Kasumi-1 (cell line): ENCODE measurements at places on chromosomes 1 and 21.

GRCh38 chr1:225735252-225736149 is 42.1 kb upstream of the SRP9 start:
- no peak for DNase-seq

DNA sequence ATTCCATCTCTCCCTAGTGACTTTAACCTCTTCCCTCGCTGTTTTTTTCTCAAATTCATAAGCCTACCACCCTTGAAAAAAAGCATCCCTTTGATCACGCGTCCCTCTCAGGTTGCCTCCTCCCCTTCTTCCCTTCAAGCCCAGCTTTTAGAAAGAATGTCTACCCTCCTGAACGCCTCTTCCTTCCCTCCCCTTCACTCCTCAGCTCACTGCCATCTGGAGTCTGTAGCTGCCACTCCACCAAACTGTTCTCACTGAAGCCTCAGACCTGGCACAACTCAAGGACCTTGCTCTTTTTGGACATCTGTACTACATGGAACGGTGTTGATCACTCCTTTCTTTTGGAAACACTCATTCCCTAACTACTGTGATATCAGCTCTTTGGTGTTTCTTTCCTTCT is 80.6 kb downstream of the SLC25A24 start:
- DNase-seq = no peak

GRCh38 chr1:227469708-227470107 is 93.6 kb upstream of the ZNF678 start:
- no peak for DNase-seq

DNA sequence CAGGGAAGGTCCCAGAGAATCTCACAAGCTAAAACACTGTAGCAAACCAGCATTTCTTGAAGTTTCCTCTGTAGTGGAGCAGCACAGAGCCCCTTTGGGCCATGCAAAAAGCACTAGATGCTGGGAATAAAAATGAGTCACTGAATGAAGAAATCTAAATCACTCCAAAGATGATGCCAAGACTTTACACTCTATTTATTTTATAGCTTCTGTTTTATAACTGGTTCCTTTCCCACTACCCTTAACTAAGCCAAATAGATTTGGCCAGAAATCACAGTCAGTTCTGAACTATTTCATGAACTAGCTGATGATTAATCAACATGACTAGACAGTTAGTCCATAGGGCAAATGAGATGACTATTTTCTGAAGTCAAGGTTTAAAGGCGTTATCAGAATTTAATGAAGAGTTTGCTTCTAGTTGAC is 89.5 kb downstream of the SCMH1 start:
- DNase-seq = no peak

GRCh38 chr21:30168086-30168485 is 1.5 kb upstream of the CLDN17 start:
- DNase-seq = no peak

- DNase-seq = no peak
Measured at GRCh38 chr1:173426057-173426456, 51.1 kb upstream of the PRDX6 start.

DNA sequence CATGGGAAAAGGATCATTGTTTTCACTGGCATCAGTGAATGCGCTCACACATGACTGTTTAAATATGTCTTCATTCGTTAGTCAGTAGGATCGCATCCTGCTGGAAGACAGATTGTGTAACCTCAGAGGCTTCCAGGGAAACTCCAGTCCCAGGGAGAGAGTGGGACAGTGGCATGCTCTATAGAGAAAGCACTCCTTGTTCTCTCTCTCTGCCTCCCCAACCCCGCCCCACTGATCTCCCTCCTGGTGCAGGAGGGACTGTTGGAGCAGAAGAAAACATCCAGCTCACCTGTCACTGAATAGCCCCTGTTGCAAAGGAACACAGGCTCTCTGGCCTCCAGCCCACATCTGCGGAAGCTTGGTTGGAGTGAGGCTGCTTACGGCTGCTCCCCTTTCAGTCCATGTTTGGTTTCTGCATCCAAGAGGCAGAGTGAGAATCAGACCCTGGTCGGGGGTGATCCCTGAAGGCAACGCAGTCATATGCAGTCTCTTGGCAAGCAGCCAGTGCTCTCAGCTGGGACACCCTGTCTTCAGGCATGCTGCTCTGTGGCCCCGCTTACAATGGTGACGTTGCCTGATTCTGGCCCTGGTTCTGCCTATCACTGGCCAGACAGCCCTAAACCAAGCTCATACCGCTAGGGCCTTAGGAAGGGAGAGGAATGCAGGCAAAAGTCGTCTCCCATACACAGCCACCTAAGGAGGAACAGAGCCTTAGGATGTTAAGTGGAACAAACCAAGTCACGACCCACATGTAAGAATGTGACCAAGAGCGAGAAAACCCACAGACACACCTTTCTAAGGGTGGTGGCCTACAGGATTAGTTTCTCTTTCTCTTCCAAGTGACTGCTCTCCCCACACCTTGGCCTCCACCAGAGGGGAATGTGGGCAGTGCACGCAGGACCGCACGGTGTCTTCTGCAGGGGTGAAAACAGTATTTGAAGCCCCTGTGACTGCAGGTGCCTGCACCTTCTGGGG is 39.7 kb downstream of the BACE2 start:
- no peak for DNase-seq

GRCh38 chr1:108048301-108049177 is 83.6 kb upstream of the VAV3 start:
- peak; percentile 66 for DNase-seq

GRCh38 chr1:60563777-60564535 is 490.4 kb upstream of the C1orf87 start:
- DNase-seq = no peak

DNA sequence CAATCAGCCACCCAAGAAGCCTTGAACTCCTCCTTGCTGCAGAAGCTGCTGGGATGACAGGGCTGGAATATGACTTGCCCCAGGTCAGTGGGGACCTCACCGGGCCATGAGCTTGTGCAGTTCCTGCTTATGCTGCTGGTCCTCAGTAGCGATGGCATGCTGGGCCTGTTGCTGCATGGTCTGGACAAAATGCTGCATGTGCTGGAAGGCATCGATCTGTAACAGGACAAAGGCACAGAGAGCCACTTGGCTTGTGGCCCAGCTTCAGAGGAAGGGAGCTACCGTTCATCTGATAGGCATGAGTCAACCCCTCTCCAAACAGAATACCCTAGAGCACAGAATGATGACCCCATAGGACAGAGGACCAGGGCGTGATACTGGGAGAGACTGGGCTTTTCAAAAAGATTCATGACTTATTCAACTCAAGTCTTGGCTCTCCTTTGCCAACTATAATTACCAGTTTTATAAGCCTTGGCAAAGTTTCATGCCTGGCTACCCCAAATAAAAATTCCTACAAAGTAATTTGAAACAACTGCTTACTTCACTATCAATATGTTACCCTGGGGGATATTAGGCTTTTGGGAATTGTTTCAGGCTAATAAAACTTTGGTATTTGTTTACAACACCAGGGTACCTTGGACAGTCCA is 34.7 kb upstream of the EXOSC10 start:
- no peak for DNase-seq

- no peak for DNase-seq
Measured at GRCh38 chr1:21909286-21909759, 27.8 kb downstream of the HSPG2 start.

DNA sequence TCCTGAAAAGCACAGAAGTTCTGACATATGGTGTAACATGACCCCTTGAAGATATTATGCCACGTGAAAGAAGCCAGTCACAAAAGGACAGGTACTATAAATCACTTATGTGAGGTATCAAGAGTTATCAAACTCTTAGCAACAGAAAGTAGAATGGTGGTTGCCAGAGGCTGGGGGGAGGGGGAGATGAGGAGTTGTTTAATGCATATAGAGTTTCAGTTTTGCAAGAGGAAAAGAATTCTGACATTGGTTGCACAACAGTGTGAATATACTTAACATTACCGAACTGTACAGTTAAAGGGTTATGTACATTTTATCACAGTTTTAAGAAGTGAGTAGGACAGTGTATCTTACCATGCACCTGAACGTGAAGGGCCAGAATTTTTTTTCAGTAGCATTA is 80.0 kb downstream of the USP25 start:
- peak; percentile 43 for DNase-seq

DNA sequence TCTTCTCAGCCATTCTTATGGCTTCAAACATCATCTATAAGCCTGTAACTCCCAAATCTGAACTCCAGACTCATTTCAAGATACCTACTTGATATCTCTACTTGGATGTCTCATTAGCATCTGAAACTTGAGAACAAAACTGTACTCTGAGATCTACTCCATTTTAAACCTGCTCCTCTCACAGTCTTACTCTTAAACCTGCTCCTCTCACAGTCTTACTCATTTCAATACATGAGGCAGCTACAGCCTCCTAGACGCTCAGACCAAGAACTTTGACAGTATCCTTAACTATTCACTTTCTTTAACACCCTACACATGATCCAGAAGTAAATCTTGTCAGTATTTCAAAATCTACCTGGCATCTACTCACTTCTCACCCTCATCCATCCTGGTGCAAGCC is 54.3 kb downstream of the NBPF6 start:
- DNase-seq = no peak

DNA sequence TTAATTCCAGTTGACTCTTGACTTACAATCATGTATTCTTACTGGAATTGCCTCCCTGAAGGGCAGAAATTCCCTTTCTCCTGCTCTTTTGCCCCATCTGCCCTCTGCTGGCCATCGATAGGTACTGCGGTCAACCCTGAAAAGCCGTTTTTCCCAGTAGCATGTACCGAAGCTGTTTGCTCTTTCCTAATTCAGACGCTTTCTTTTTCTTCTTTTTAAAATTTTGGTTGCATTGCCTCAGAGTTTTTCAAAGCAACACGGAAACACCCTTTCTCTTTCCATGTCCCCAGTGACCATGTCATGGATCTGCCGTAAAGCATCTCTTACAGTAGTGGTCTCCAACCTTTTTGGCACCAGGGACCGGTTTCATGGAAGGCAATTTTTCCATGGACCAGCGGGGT is 164.2 kb upstream of the C1orf21 start:
- peak; percentile 51 for DNase-seq

- peak; percentile 11 for DNase-seq
Measured at GRCh38 chr1:192951691-192952460, 107.3 kb downstream of the UCHL5 start.

DNA sequence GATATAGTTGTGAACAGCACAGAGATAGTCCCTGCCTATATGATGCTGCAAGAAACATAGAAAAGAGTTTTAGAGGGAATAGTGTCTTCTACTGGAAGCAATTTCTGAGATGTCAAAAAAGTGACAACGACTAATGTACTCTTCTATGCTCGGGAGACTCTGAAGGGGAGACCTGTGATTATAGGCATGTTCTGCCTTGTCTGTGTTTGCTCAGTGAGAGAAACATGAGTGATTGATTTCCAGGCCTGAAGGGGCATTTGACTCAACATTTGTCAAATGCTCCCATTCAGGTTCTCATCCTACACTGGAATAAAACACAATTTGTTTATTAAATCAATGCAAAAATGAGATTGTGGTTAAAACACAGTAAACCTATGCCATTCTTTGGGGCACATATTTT is 131.8 kb downstream of the CTH start:
- DNase-seq = no peak

DNA sequence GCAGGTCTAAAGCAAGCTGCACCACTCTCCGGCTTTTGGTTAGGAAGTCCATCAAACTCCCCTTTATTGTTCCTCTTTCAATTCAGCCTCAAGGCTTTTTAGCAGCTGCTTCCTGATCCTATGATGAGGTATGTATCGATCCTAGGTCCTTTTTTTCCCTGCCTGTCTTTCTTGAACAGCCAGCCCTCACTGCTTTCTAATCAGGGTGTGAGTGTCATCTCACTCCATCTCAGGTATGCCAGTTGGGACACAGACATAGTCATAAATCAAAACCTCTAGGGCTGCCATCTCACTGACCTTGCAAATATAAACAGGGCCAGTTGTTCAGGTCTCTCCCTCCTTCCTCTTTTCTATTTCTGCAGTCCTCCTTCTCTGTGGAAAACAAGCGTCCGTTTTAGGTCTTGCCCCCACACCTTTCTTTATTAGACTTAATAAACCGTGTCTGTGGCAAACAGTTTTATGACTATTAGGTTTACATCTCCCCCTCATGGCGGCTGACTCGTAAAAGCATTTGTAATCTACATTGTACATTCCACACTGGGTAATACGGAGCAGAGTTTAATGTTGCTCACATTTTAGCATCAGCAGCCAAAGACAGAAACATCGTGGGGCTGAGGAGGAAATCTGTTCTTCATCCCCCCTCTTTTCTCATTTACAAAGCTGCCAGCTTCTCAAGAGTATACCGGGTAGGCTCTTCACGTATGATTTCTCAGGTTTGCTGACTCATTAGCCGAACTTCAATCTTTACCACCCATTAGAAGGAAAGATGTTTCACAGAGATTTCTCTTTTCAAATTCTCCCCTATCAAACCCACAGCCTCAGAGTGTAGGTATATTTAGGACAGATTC is 11.6 kb downstream of the STYXL2 start:
- DNase-seq = peak; percentile 19

GRCh38 chr1:42733415-42734200 is 6.4 kb downstream of the CLDN19 start:
- DNase-seq = no peak

- DNase-seq = no peak
Measured at GRCh38 chr1:221246628-221247415, 367.6 kb downstream of the HLX start.

GRCh38 chr1:118862755-118863154 is 125.4 kb downstream of the TBX15 start:
- no peak for DNase-seq

DNA sequence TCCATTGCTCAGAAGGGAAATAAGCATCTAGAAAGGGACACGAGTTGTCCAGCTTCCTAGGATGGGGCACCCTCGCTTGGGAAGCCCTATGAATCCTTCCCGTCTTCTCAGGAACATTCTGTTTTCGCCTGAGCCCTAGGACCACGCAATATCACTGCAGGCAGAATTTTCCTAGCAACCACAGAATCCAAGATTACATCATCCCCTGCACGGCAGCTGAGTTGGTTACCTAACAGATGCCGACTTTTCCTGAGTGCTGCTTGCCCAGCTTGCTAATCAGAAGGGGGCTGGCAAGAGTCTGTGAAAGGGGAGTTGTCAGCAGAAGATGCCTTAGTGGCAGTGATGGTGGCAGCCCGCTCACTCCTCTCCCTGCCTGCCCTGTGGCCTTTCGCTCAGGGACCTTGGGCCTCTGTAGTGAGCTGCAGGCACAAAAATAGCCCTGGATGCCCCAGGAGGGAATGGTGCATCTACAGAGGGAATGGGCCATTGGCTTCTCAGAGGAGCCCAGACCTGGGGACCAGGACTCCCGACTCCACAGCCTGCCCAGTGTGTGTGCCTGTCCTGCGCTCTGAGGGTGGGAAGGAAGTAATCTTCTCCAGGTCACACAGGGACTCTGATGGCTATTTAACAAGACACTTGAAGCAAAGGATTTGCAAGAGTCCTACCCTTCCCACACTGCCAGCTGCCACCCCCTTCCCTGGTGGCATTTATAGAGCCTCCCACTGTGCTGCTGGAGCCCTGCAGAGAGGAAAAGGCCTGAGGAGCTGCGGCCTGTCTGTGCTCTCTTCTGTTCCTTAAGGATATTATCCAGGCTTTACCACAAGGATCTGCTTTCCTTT is 28.9 kb upstream of the CLSTN1 start:
- no peak for DNase-seq

DNA sequence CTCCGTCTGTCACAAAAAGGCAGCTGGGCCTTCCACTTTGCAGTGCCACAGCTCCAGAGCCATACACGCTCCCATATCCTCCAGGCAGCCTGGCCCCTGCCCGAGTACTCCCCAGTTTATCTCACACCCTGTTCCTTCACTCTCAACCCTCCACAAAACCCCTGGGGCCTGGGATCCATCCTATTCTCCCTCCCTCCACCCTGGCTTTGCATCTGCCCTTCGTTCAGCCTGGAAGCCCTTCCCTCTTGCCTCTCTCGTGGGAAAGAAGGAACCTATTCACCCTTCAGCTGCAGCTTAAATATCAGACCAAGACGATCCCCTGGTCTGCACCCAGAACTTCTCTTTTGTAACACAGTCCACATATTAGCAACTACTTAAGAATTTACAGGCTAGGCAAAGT is 56.7 kb downstream of the CAMK2N1 start:
- DNase-seq = no peak
